ENCODE measurements at places on chromosomes 1 and 21.
A peak's percentile ranks its signal among the peaks of the same experiment; 100 is the strongest.

DNA sequence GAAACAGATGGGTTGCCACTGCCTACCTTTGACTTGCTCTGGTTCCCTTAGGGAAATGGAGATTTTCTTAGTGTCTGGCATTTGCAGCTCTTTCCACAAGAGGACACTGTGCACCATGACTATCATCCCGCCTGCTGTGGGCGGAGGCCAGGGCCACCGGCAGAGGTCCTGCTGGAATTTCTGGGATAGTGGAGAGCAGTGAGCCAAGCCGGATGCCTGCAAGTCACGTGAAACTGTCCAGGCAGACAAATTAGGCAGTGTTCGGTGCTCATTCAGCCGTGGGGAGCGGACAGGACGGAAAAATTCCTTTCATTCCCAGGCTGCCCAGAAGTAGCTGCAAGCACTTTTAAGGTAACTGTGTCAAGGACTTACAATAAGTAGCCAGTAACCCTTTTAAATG is 43.4 kb downstream of the IGSF5 start:
- DNase-seq, result peak; percentile 80

DNA sequence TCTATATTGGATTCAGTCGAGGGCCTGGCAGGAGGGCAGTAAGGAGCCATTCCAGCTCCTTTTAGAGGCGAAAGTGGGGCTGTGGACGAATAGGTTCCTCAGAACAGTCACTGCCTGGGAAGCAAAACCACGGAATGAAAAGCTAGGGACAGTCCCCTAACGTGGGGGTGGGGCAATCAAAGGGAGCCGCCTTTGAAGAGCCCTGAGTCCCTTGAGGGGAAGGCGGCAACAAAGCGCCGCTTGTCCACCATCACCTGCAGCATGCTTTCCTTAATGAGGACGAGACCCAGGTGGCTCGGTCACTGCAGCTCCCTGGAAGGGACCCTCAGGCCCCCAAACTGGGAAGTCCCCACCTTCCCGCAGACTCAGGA is 184.7 kb downstream of the ETS2 start:
- no peak for DNase-seq

DNA sequence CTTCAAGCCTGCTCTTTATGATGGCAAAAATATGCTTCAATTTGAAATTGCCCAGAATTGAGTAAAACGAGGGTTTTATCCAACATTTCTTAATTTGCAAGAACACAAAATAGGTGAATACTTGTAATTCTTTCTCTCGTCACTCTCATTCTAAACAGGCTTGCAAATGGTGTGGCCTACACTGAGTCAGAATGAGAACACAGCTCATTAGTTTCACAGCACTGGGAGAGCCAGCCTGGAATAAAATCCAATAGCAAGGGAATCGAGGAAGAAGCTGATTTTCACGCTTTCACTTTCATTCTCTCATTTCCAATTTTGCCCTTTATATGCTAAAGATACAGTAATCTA is 537.5 kb downstream of the LTN1 start:
- DNase-seq, result no peak

DNA sequence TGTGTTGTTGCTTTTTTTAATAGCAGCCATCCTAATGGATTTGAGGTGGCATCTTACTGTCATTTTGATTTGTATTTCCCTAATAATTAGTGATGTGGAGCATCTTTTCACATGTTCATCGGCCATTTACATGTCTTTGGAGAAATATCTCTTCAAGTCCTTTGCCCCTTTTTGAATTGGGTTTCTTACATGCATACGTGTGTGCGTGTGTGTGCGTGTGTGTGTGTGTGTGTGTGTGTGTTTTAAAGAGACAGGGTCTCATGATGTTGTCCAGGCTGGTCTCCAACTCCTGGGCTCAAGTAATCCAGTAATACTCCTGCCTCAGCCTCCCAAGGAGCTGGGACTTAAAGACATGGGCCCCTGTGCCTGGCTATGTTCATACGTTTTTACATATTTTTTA is 9.5 kb downstream of the PKNOX1 start:
- no peak for DNase-seq

DNA sequence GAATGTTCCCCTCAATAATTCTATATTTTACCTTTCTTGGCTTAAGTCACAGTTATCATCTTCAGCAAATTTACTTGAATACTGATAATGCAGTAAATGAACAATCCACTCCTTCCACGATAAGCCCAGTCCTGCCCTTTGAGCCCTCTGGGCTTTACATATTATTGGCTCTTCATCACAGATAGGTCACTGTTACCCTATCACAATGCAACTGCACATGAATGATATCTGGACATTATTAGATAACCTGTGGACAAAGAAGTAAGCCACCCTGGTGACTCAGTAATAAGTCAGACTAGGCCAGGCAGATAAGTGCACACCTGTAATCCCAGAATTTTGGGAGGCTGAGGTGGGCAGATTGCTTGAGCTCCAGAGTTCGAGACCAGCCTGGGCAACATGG is 69.4 kb downstream of the SPATA6 start:
- no peak for DNase-seq

GRCh38 chr1:107669996-107670395 is 295.0 kb downstream of the VAV3 start:
- DNase-seq, result no peak

DNA sequence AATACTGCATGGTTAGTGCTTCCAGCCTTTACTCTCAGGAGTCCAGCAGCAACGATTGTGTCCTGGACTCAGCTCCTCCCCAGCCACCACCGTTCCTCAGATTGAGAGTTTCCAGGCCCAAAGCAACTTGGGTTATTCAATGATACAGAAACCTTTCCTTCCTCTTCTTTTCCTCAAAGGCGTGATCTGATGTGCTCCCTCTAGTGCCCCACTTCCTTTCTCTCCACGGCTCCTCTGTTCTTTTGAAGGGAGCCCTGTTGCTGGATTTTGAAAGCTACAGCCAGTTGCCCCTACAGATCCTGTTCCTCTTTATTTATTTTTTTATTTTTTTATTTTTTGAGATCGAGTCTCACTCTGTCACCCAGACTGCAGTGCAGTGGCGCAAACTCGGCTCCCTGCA is 14.1 kb downstream of the CRP start:
- DNase-seq, result no peak

- DNase-seq, result no peak
These were observed 140.5 kb downstream of the CSMD2 start for GRCh38 chr1:34024485-34024884.

DNA sequence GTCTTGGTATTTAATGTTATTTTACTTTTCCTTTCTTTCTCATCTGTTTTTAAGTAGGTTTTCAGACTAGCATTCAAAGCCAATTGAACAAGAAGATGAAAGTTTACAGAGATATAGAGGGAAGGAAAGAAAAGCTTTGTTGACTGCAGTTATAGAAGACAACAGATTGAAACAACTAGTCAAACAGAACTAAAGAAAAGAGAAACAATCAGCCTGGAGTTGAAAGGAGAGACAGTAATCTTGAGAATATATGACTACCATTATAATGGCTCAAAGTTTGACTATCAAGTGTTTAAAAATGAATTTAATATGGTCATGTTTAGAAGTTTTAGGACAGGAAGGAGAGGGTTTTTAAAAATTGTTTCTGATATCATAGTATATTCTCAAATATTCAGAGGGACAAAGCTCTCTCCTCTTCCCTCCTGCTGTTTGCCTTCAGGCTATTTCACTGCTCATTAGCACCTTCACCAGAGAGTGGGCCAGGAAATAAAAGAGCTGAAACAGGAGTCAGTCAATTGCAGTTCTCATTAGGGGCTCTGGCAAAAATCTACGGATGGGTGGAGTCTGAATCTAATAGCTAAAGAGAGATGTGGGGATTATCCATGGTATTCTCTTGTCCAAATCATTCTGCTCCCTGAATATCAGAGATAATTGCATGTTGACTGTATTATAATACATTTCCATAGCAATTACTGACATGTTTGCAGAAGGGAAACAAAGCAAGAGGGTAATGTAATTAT is 577.8 kb downstream of the BRINP3 start:
- no peak for DNase-seq

GRCh38 chr1:224287714-224288113 is 42.3 kb downstream of the NVL start:
- DNase-seq, result no peak

GRCh38 chr1:167774710-167775109 is 52.9 kb downstream of the MPZL1 start:
- no peak for DNase-seq

GRCh38 chr1:3678361-3679097 is 26.2 kb downstream of the TP73 start:
- no peak for DNase-seq

DNA sequence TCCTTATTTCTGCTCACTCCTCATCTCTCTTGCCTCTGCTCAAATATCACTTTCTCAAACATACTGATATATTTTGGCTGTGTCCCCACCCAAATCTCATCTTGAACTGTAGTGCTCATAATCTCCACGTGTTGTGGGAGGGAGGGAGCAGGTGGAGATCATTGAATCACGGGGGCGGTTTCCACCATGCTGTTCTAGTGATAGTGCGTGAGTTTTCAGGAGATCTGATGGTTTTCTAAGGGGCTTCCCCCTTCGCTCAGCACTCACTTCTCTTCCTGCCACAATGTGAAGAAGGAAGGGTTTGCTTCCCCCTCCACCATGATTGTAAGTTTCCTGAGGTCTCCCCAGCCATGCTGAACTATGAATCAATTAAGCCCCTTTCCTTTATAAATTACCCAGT is 26.6 kb downstream of the ZBTB8OS start:
- DNase-seq, result no peak

DNA sequence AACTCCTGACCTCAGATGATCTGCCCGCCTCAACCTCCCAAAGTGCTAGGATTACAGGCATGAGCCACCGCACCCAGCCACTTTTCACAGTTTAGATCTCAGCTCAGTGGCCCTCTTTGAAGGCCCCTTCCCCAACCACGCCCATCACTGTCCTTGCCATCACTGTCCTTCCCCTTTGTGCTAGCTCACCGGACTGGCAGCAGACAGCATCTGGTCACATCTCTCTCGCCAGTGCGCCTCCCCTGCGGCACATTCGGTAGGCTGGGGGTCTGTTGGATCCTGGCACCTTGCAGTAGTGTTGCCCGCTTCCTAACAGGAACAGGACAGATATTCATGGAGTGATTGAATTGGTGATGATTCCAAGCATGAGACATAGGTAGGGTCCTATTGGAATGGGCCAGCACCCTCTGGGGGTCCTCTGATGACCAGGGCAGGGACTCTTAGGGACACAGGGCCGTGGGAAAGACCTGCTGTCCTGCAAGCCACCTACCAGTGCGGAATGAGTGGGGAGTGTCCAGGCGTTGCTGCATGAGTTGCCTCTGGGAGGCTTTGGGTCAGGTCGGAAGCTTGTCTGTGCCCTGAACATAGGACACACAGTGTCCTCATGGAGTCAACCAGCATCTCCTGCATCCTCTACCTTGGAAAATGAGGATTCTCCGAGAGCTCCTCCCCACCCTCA is 178.8 kb upstream of the VAMP3 start:
- DNase-seq, result no peak

GRCh38 chr1:31216016-31216415 is 23.7 kb downstream of the NKAIN1 start:
- no peak for DNase-seq

DNA sequence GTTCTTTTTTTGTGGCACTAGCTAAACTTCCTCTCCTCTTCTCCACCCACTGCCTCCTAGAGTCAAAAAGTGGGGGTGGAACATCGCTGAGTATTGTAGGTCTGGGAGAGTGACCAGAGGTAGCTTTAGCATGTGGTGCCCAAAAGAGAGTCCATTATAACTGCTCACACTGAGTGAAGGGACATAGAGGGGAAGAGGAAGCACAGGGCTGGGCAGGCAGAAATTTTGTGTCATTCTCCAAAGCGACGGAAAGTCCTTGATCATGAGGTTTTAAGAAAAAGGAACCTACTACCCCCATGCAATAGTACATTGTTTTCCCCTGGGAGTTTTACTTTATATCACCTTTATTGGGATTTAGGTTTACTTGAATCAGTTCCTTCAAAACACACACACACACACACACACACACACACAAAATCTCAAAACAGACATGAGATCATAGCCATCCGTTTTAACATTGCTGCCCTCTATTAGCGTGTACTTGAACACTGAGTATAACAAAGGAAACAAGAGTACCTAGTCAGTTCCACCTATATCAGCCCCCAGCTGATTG is 4.1 kb downstream of the CD84 start:
- DNase-seq, result no peak

DNA sequence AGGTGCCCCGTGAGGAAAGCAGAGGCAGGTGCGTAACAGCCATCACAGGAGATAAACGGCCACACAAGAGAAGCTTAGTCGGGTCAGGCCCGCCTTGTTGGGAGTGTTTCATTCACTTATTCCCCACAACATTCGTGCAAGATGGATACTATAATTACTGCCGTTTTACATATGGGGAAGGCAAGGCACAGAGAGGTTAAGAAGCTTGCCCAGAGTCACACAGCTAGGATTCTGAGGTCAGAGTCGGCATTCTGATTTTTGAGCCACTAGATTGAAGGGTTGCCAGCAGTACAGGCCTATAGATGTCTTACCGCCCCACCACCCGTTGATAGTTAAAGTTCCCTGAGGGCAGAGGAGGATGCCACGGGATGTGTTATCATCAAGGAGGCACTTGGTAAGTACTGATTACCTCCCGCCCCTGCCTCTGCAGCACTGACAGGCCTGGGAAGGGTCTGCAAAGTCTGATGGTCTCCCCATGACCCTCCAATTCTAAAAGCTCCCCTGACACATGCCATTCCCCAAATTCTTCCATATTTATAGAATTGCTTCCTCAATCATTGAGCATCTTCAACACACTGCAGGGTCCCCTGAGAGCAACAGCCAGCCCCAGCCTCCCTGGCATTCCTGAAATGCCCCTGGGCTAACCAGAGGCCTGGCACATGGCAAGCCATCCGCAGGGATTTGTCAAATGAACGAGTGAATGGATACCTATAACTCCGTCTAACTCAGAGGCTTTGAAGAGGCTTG is 74.7 kb upstream of the CLDN14 start:
- DNase-seq, result no peak

DNA sequence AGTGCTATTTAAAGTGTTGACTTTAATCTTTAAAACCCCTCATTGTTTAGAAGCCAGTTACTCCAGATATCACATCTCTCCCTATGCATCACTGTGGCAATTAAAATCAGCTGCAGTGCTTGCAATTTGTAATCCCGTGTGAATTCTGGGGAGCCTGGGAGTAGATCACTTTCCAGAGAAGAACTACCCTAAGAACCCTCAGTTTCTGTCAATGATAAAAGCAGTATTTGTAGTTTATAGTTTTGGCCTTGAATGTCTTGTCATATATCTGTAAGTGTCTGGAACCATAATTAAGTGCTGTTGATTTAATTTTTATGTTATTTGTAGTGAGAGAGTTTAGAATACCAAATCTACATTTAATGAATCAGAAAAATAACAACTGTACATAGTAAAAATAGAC is 5.5 kb upstream of the SPAG17 start:
- DNase-seq, result no peak

All from amniotic stem cell (primary cell).